ENCODE measurements at places on chromosomes 7 and 10.

- DNase-seq: no peak
These were observed 76.2 kb downstream of the CDH23 start for GRCh38 chr10:71472912-71473311.

DNA sequence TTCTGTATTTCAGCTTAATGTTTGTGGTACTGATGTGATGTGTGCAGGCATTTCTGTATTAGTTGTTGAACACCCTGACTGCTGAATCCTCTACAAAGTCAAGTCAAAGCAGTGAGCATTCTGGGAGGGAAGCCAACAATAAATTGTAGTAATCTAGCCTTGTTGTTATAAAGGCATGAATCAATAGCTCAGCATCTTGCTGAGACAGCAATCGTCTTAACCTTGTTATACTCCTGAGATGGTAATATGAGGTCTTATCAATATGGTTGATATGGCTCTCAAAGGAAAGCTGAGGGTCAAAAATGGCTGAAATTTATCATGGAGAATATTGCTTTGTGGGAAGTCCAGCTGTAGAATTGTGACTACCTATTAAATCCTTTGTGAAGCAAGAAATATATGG lies 299.4 kb downstream of the DNAJB9 start:
- DNase-seq: no peak

- DNase-seq: no peak
These were observed 12.3 kb downstream of the KLF14 start for GRCh38 chr7:130721486-130722277.

- no peak for DNase-seq
These were observed 29.0 kb upstream of the IL6 start for GRCh38 chr7:22697876-22698606.

DNA sequence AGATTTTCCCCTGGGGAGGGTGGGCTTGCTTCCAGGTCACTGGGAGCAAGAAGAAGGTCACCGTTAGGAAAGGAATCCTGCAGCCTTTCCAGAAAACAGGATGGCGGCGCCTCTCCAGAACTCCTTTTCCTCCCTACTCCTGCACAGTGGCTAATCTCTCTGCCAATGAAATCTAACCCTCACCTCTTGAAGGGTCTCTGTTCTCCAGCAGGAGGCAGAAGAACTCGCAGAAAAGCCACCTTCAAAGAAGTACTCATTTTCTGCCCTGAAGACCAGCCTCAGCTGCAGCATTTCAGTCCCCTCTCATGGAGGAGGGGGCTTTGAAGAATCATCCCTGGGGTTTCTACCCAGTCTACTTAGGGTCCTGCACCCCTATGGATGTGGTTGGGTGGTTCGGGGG lies 626.9 kb downstream of the CALN1 start:
- DNase-seq: no peak

DNA sequence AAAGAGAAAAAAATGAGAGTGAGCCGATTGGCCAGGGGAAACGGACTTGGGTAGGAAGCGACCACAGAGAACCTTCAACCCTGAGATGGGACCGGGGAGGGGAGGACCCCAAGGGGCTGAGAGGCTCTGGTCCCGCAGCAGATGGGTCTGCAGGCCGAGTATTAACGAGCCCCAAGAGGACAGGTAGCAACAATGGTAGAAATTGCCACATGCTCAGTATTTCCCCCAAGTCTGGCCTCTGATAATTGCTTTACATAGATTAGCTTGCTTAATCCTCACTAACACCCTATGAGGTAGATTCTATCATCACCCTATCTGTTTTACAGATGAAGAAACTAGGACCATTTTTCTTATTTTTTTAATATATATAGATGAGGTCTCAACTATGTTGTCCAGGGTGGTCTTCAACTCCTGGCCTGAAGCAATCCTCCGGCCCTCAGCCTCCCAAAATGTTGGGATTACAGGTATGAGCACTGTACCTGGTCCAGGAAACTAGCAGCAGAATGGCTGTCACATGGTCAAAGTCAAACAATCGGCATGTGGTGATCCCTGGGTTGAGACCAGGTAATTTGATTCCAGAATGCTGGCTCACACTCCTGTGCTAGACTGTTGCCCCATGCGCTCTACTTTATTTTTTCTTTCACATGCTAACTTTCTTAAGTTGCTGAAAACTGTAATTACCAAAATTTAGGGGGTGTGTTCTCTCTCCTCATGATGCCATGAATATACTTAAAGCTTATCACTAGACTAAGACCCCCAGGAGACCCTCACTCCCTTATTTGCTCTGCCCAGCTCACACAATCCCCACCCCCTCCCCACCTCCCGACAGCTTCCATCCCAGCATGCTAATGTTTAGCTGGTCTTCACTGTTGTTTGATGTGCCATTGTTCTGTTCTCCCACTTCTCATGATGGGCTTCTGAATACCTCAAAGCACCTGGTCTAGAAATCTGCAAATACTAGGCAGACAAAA lies 67.9 kb upstream of the AFAP1L2 start:
- DNase-seq: no peak

- no peak for DNase-seq
These were observed 310.4 kb downstream of the CTNNA3 start for GRCh38 chr10:67385566-67385965.

- no peak for DNase-seq
These were observed 166.2 kb downstream of the EXOC4 start for GRCh38 chr7:133419041-133419440.

DNA sequence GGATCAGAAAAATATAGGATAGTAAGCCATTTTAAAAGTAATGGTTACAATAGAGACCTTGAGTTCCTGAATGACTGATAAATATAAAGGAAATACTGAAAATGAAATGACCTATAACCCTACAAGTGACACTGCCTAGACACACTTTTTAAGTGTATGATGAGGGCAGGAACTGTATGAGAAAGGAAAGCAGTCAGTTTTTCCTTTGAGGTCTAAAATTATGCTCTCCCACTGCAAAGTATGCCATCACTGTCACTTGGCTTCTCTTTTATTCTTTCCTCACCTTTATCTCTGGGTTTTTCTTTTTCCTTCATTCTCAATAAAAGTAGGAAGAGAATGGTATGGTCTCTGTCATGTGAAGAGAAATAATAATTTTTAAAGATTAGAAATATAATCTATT lies 13.5 kb downstream of the REEP3 start:
- no peak for DNase-seq

DNA sequence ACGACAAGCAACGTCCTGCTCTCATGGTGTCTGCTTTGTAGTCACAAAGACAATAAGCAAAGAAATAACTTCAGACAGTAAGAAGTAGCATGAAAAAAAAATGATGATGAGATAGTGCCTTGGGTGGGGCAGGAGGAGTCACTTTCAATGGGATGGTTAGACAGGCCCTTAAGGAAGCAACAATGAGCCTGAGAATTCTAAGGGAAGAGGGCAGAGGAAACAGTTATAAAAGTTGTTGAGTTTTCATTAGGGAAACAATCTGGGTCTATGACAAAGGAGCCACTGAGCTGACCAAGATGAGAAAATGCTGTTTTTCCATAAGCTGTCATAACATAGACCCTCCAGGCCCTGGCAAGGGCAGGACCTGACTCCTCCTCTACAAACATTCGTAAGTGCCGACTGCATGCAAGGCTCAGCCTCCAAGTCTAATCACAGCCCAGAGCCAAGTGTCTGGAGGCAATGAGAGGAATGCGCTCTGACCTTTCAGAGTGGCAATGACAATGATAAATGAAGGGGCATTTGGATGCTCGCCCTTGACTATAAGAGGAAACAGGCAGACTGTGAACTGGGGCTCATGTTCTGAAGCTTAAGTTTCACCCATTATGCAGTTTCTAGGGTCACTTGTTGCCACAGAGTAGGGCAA lies 43.7 kb downstream of the PPP1R3C start:
- DNase-seq: no peak

- no peak for DNase-seq
These were observed 15.9 kb downstream of the ZNF3 start for GRCh38 chr7:100065452-100066186.

DNA sequence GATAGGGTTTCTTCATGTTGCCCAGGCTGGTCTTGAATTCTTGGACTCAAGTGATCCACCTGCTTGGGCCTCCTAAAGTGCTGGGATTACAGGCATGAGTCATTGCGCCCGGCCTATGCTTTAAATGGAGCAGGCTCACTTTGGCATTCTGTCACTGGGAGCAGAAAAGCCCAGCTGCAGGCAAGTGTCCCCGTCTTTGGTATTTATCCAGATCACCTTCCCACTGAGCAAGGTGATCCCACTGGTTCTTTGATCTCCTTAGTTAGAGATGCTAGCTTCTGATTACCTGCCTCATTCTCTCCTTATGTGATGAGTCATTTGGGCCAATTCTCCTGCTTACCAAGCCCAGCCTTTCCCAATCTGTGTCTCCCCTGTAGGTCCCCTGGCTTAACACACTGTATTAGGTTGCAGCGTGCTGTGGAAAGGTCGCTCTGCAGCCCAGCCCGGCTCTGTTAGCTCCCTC lies 39.3 kb downstream of the SPDYE5 start:
- DNase-seq: no peak

GRCh38 chr10:74103560-74104258 lies 46.9 kb downstream of the AP3M1 start:
- no peak for DNase-seq

DNA sequence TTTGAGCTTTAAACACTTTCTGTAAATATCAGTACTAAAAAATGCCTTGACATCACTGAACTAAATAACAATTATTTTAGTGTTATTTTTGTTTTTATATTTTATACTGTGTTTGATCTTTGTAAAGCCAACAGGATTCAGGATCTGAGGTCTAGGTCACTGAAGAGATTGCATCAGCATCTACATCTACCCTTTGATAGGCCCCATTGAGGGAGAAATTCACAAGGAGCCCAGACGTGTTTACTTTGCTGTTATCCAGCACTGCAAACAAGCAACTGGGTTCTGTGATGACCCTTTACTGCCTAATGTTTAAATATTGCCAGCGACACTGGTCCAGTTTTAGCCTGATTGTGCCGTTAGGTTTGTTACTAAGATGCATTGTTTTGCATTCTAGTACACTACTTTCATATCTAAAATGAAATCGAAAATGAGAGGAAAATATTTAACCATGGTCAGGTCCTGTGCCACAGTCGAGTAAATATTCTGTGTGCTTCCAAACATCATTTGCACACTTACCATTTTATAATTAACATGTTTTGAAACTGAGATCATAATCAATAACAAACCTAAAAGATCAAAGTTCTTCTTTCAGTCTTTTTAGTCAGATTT lies 48.7 kb downstream of the SP8 start:
- DNase-seq: no peak

Measured in left renal cortex interstitium (tissue), 4 donors.